ENCODE measurements at places on chromosomes 16 and 17. TPM values are rescaled to one million over a fixed set of nuclear protein-coding genes. Genes with fewer than 3 reads are reported as not detected.
A peak's percentile ranks its signal among the peaks of the same experiment; 100 is the strongest.

The PHF12 gene
- total RNA-seq: 38.5 TPM

The CCL7 gene
- not detected for total RNA-seq

The TTYH2 gene
- 211 TPM for total RNA-seq

The NPIPB13 gene
- 62.6 TPM for total RNA-seq

- no peak for DNase-seq
Observed at GRCh38 chr17:80096561-80097021, 4.8 kb upstream of the GAA start.

DNA sequence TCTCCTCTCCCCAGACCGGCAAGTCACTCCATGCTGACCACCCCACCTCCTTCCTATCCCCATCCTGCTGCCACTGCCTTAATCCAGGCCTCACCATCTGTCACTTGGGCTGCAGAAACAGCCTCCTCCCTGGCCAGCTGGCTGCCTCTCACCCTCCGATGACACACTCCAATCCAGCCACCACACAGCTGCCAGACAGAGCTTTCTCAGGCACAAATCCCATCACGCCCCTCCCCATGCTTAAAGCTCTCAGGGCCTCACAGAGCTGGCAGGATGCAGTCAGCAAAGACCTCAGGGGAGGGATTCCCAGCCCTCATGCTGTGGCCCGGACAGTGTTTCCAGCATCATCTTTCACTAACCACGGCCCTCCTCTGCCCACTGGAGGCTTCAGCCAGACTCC, 13.7 kb downstream of the CAMKK1 start:
- DNase-seq: peak; percentile 62

- DNase-seq: no peak
Observed at GRCh38 chr16:47970291-47970931, 185.4 kb downstream of the ABCC12 start.

- peak; percentile 13 for DNase-seq
Observed at GRCh38 chr17:74745548-74746177, 2.8 kb upstream of the NHERF1 start.

- no peak for DNase-seq
Observed at GRCh38 chr17:44530896-44531418, 26.3 kb upstream of the FZD2 start.

DNA sequence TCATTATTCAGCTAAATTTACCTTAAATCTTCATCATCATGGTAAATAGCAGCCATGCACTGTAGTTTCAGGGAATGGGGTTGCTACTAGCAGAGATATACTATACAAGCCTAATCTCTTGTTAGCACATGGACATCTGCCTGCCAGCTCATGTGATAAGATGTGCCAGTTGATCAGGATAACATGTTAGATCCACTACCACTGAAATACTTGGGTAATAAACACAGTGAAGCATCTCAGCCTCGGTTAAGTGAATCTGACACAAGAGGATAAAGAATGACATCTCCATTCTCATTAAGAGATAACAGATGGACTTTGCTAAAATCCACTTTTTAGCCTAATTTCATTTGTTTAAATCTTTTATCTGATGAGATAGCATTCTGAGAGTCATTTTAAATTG, 256.1 kb downstream of the CDH8 start:
- DNase-seq: no peak

Data from dorsolateral prefrontal cortex (tissue), 122 donors.